ENCODE measurements at places on chromosomes 2 and 18.

DNA sequence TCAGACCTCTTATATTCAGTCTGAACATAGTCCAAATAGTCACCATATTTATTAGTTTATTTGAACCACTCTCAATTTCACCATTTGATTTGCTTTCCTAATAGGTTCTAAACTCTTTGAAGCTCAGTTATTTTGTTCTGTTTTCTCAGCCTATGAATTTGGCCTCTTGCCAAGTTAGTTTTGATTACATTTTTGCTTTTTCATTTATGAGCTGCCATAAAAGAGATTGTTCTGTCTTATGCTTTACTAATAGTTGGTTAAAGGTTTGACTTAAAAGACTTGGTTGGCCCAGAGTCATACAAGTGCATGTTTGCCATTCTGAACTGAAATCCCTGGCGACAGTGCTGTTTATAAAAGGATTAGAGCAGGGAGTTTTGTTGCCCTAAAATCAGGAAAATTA lies 85.9 kb upstream of the RANBP2 start:
- DNase-seq: no peak

DNA sequence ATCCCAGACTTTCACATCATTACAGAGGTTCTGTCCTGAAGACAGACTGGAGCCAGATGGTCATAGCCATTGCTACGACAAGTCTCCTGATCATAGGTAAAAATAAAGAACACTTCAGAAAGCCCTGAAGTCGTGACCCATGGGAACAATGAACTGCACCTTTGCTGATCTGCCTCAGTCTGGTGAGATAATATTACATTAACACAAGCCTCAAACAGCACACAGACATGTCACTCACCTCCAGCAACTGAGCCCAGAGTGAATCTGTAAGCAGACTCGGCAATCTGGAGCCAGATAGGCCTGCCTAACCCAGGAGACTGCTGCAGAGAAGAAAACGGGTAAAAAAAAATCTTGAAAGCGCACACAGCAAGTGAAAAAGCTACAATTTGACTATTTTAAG lies 79.2 kb downstream of the SLC25A12 start:
- DNase-seq: no peak

GRCh38 chr2:73640946-73641766 lies 1.1 kb downstream of the NAT8 start:
- DNase-seq: no peak

GRCh38 chr18:61651880-61652268 lies 240.9 kb downstream of the RNF152 start:
- no peak for DNase-seq

GRCh38 chr2:52794581-52794980 lies 973.0 kb upstream of the CHAC2 start:
- DNase-seq: no peak

DNA sequence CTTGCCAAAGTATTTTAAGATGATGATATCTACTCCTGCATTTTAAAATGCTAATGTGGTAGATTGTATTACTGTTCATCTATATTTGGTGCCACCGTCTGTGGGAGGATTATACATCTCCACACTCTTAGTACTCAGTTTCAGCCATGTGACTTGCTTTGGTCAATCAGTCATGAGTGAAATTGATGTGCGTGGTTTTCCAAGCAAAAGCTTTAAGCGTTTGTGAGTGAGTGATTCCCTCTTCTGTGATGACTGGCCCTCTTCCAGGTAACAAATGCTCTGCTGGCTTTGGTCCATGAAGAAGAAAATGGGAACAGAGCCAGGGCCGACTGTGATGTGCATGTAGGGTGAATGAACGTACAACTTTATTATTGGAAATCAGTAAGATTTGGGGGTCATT lies 330.4 kb downstream of the LPIN1 start:
- no peak for DNase-seq

GRCh38 chr2:26034637-26034992 lies 731 bp downstream of the RAB10 start:
- DNase-seq: no peak

- peak; percentile 7 for DNase-seq
These were observed 153.7 kb upstream of the VRK2 start for GRCh38 chr2:57892920-57893319.

DNA sequence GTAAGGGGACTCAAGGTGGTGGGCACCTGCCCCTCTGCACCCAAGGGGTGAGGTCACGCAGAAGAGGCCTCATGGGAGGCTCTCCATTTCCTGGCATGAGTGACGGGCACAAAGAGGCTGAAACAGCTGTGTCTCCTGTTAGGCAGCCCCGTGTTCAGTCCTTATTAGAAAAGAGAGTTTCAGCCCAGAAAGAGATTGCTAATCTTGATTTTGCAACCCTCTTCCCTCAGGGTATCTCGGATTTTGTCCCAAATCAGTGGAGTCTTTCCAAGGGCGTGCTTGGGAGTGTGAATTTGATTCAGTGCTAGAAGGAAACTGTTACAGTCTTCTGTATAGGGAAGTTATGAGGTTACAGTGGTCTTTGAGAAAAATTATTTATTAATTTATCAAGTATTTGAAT lies 10.4 kb downstream of the TNFRSF11A start:
- no peak for DNase-seq

GRCh38 chr2:134202371-134202770 lies 51.5 kb upstream of the MGAT5 start:
- no peak for DNase-seq

GRCh38 chr2:144996225-144996795 lies 476.4 kb upstream of the ZEB2 start:
- DNase-seq: no peak

DNA sequence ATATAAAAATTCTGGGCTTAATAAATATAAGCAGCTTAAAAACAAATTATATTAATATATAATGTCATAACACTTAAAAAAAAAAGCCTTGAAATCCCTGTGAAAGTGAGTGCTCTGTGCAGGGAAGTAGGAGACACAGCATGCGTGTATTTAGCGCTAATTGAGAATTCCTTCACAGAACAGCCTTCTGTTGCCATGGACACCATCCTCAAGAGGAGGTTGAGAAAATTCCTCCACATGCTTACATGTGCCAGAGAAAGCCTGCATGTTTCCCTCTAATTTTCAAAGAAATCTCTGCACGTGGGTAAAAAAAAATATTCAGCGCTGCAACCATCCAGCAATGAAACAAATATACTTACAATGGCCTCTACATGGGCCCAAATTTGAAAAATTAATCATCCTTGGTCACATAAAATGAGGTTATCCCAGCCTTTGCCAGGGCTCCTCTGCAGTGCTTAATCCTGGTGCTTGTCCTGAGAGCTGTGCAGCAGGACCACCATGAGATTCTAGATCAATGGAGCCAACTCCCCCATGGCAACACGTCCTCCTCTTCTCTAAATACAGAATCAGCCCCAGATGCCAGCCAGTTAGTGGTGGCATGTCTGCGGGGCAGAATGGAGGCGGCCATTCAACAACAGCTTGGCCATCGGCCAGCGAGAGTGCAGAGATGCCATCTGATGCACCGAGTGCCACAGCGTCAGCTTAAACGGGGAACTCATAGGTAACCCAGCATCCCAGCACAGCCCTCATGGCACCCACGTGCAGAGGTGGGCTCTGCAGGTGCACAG lies 228.0 kb downstream of the MYT1L start:
- DNase-seq: no peak

GRCh38 chr2:118300832-118301231 lies 212.6 kb downstream of the INSIG2 start:
- DNase-seq: no peak

GRCh38 chr18:41828137-41828536 lies 126.9 kb upstream of the PIK3C3 start:
- DNase-seq: no peak

- no peak for DNase-seq
These were observed 64.1 kb downstream of the KCNJ3 start for GRCh38 chr2:154762638-154763037.

GRCh38 chr2:128734521-128735295 lies 416.0 kb upstream of the HS6ST1 start:
- DNase-seq: no peak

DNA sequence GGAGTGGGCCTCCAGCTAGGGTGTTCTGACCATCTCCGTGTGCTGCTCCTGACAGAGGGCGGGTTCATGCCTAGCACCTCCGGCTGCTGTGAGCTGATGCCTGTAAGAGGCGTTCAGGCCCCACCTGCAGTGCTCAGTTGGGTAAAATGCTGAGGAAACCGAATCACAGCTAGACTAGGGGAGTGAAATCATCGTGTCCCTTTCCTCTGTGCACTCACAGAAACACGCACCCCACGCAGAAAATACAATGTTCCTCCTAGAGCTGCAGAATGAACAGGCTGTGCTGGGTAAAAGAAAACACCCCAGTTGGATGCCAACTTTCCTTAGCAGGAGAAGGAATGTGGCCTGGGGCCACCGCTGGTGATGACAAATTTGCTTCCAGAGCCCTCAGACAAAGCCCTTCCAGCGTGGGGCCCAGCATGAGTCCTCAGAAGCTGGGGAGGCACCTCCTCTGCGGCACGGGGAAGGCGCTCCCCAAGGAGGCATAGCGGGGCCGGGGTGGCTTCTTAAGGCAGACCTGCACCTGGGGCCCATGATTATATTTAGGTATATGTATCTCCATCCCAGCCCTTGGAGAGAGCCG lies 16.3 kb upstream of the ARHGEF4 start:
- DNase-seq: no peak

DNA sequence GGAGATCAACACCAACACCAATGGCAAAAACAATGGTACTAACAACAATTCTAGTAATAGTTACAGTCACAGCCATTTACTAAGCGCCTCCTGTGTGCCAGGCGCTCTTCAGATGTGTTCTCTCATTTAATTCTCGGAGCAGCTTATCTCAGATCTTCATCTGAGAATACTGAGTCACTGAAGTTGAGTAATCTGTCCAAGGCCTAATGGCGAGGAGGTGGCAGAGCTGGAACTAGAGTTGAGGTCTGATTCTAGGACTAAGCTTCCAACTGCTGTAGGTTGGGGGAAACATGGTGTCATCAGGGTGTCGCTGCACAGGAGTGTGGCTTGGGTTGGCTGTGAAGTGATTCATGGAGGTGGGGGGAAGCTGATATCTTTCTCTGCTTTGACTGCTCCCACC lies 156.1 kb downstream of the DYSF start:
- no peak for DNase-seq

DNA sequence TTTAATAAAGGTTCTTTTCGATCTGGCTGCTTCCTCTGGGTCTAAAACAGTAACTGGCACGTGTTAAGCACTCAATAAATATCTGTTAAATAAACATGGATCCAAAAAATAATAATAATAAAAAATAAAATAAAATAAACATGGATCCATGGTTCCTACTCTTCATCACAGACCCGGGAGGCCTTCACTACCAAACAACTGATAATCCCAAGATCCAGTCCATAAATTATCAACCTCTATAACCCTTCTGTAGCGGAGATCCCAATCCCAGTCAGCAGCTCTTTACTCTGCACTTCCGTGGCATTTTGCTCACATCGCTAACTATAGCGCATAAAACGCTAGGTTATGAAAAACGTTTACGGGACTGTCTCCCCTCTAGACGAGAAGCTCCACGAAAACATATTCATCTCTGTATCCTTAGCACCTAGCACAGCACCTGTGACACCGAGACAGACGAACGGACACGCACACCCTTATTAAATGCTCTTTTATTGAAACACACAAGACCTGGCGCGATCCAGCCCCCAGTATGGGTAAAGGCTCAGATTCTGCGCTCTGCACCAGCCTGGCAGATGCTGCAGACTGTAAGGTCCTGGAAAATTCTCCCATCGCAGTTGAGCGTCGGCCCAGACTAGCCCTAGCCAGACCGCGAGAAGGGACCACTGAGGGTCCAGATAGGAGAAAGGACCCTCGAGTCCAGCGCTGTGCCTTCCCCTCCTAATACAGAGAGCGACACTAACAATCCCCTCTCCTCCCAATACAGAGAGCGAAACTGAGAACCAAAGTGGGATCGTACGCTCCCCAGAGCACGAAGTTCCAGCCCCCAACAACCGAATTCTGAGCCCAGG lies 770 bp downstream of the NBAS start:
- DNase-seq: no peak

GRCh38 chr2:104177179-104177578 lies 676.7 kb upstream of the POU3F3 start:
- no peak for DNase-seq

GRCh38 chr2:207937253-207937652 lies 88.1 kb downstream of the PLEKHM3 start:
- DNase-seq: no peak

DNA sequence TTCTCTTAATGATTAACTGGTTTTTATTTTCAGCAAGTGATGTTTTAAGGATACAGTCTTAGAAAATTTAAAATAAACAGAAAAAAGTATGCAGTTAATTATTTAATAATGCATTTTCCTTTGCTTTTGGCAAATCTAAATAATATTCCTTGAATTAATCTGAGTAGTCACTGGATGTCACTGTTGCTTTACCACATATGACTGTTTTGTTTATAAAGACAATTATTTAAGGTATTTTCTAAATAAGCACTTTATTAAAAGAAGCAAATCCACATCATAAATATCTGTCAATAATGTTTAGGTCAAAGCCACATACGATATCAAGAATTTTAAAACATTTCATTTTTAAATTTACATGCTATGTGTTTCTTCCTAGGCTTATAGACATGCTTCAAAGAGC lies 40.6 kb upstream of the TFPI start:
- DNase-seq: no peak

DNA sequence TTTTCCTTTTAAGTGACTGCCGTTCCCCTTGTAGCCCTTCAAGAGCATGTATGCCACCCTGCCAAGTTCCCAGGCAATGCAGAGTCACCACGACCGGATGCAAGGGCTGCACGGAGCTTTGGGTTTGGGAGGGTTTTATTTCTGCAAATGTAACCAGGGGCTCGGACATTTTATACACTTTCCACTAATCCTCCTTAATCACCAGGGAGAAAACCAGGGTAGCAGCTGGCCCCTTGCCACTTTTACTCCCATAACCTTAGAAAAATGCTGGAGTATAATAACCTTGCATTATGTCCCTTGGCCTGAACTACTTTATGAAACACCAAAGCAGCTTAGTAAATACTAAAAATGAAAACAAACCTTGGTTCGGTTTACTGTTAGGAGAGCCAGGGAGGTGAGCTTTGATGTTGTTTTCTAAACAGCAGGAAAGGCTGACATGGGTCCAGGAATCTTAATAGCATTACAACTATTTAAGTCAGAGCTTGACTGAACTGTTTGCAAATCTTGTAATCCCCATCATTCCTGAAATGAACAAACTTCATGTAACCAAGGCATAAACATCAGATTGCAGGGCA lies 152.8 kb upstream of the RIOK3 start:
- DNase-seq: no peak

DNA sequence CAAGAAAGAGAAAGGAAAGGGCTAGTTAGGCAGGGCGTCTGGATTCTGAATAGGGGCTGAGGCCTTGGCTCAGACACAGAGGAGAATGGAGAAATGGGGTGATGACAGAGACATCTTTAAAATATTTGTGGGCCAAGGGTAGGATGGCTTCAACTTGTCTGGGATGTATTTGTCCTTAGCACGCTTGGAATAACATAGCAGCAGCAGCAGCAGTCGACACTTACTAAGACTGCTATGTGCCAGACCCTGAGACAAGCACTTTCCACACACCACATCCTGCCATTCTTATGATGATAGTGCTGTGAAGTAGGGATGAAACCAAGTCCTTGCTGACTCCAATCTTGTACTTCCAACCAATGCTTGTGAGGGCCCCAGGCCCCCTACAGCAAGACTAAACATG lies 2.6 kb downstream of the IL1RL1 start:
- no peak for DNase-seq
